ENCODE measurements at places on chromosomes 12 and 14.

DNA sequence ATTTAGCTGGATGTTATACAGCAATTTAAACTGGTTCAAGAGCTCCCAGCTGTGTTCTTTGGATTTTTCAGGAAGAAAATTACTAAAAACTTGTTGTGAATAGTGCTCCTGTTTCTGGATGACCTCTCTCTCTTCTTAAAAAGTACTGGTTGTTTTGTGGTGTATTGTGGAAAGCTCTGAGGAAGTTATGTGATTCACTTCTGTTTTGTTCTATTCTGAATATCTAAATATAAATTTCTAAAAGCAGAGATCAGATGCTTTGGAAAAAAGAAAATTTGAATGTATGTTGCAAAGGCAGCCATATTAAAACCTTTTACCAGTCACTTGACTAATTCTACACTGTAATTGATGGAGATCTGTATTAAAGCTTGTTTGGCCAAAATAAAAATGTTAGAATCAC lies 3.4 kb upstream of the C3AR1 start:
- DNase-seq, result no peak

DNA sequence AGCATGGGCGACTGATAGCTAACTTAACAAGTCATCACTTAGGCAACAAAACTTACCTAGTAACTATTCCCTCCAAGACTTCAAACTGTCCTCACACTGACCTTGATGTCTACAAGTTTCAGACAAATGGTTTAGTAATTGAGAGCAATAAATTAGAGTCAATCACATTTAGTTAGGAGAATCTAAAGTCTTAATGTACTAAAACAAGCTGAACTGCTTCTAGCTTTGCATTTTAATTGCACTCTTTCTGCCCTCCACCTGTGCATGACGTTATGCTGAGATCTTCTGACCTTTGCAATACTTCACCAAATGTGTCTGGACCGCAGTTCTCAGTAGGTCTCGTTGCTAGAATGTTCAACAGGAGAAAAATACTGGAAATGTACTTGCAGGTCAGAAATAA lies 158.0 kb downstream of the PIK3C2G start:
- DNase-seq, result no peak

GRCh38 chr12:131000000-131000486 lies 46.3 kb downstream of the ADGRD1 start:
- no peak for DNase-seq

DNA sequence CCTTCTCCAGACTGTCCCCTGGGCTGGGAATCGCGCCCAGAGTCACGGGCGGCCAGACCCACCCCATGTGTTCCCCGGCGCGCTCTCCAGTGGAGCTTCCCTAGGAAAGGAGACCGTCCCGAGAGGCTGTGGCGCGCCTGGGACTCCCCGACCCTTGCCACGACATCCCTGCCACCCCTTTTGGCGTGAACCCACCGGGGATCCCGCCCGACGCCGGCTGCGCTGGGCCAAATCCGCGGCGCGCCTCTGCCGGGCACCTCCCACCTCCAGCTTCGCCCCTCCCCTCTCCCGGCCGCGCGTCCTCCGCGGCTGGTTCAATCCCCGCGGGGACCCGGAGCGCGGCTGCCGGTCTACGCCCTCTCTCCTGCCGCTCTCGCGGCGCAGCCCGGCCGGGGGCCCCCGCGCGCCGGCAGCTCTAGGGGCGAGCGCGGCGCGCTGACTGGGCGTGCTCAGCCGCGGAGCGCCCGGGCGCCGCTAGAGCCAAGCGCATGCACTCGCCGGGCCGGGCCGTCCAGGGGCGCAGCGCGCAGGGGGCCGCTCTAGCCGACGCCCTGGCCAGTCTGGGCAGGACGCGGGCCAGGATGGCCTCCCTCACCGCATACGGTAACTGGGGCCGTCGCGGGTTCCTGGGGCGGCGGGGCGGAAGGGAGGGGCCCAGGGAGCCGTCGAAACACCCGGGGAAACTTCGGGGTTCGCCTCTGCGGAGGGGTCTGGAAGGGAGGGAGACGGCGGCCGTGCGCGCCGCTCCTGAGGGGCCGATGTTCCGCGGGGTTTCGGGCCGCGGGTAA lies 77.4 kb upstream of the ANO4 start:
- DNase-seq, result no peak

- peak; percentile 55 for DNase-seq
Observed at GRCh38 chr12:6745741-6746525, 7.0 kb downstream of the MLF2 start.

GRCh38 chr12:26658991-26659390 lies 174.0 kb downstream of the ITPR2 start:
- DNase-seq, result no peak

DNA sequence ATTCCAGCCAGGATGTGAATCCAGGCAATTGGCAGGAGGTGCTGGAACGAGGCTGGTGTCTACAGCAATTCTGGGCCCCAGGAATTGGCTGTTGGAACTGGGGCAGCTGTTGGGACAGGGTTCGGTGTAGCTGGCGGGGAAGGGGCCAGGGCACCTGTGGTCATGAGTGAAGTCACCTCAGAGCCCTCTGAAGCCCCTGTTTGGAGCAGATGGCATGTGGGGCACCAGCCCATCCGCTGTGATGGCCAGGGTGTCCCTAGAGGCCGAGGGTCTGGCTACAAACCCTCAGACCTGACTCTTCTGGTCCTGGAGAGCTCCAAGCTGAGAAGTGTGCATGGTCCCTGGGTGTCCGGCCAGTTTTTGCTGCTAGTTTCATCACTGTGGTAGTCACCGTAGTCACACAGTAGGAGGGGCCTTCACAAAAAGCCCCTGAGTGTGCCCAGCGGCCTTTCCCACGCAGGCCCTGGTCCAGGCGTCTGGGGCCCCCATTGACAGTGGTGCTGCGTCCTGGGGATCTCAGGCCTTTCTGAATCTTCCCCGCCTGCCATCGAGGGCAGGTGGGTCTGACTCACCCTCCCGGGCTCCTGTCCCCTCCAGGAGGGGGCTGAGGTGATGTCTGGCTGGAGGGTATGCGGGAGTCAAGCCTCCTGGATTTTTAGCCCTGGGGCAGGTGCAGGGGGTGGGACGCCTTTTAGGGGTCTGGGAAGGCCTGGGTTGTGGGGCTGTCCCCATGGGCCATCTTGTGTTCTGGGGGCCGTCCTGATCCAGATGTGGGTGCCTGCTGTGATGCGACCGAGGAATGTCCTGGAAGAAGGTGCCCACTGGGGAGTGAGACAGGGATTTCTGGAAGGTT lies 368.0 kb downstream of the TMEM121 start:
- DNase-seq, result no peak

DNA sequence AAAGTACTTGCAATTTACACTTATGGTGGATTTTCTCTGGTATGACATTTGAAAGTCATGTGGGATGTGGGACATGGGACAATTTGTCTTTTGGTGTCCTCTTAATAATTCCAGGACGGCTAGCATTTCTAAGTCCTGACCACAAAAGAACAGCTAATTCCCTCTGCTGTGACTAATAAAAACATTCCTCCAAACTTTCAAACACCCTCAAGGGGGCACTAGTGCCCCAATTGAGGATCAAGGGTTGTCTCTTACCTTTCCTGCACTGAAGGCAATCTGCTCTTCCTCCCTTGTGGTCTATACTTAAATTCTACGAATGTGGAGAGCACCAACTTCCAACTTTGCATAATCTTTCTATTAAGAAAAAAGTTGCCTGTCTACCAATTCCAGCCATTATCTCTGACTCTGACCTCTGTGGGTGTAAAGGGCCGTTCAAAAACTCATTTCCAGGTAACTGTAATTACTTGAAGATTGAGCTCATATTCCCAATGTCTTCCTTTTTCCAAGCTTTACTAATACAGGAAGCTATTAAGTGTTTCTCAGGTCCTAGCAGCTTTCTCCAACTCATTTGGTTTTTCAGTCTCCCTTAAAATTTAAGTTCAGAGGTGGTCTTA lies 210.2 kb downstream of the PTPRO start:
- peak; percentile 66 for DNase-seq

DNA sequence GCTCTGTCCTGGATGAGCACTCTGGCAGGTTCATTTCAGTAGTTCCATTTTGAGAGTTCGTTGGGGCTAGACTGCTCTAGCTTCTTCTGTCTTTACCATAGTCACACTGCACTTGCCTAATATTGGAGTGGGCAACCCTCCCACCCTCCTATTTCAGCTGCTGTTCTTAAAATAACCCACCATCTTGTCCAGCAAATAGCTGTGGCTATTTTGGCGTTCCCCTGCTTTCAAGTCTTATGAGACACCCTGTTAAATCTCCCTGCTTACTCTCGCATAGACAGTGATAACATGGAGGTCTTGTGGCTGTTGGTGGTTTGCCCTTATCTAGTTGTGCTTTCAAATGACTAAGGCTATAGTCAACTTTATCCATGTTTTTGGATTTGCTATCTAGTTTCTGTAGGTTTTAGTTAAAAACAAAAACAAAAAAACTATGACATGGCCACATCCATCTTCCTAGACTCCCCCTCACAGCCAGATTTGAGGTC lies 65.5 kb downstream of the LRP6 start:
- DNase-seq, result peak; percentile 43

DNA sequence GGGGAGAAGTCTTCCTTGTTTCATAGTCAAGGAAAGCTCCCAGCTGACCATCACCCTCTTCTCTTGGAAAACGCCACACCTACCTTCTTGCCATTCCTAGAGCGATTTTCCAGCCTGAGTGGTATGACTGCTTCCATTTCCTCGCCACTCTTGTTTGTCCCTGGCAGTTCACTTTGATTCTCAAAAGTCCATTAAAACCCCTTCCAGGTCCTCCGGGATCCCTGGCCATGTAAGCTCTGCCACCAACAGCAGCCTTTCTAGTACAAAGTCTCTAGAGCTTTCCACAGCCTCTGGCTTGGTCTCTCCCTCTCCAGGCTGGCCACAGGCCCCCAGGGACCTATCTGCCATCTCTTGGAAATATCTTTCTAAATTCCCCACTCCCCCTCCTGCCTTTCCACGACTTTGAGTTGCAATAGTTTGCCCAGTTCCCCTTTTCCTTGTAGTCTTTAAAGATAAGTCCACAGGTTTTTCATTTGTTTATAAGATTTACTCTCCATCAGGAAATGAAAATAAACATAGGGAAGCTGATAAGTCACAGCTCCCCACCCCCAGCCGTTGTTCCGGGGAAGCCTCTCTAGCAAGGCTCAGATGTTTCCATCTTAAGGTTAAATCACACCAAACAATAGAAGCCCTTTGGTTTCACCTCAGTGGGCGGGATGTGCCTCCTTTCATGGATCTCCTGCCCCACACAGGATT lies 42.9 kb upstream of the SINHCAF start:
- no peak for DNase-seq

- no peak for DNase-seq
Observed at GRCh38 chr12:50508414-50508813, 3.6 kb downstream of the DIP2B start.

- no peak for DNase-seq
Observed at GRCh38 chr12:3896801-3897351, 23.7 kb upstream of the PARP11 start.

DNA sequence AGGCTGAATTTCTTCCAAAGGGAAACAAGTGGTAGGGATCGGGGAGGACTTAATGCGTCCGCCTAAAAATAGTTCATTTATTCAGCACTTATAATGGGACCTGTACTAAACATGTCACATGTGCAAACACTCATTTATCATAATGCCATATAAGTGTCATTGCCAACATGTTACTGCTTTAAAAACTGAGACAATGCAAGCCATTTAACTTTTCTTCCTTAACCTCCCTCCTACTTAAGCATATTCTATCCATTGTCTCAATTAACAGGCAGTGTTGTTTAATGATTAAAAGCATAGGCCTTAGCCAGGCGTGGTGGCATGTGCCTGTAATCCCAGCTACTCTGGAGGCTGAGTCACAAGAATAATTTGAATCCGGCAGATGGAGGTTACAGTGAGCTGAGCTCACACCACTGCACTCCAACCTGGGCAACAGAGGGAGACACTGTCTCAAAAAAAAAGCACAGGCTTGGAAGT lies 13.5 kb upstream of the SCFD1 start:
- no peak for DNase-seq

DNA sequence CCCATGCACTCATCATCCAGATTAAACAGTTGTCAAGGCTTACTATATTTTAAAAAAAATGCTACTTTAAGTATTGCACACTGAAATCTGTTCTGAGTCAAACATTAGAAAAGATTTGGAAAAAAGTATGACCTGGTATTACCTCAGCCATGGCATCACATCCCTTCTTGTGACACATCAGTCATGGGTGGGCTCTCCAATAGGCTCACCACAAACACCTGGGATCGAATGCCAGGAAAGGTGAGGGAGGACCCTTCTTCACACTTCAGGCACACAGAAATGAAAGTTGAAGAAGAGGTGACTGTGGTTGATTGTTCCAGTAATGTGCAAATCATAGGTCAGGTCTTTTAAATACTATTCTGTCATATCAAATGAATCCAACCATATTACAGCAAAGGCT lies 36.6 kb upstream of the GZMB start:
- peak; percentile 17 for DNase-seq

DNA sequence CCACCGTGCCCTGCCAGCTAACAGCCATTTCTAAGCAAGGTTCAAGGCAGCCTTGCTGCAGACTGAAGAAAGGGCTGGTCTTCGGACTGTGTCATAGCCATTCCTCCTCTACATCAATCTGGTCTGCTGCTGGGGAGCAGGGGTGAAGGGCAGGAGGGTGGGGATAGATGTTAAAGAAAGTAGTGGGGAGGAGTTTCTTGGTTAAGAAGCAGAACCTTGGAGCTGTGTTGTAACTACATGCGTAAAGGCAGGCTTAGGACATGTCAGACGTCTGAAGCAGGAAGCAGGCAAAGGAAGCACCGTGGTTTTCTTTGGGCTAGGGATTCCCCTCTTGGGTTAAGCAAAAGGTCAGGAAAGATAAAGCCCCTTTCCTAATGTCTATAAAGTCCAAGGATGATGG lies 18.1 kb upstream of the NEK9 start:
- DNase-seq, result no peak

GRCh38 chr14:96741151-96741977 lies 55.8 kb upstream of the VRK1 start:
- DNase-seq, result peak; percentile 64

All from GM12865 (cell line).